ENCODE measurements at places on chromosomes 3 and 15.
A peak's percentile ranks its signal among the peaks of the same experiment; 100 is the strongest.

- peak; percentile 89 for DNase-seq
These were observed 60.2 kb upstream of the SLC4A7 start for GRCh38 chr3:27544372-27544865.

DNA sequence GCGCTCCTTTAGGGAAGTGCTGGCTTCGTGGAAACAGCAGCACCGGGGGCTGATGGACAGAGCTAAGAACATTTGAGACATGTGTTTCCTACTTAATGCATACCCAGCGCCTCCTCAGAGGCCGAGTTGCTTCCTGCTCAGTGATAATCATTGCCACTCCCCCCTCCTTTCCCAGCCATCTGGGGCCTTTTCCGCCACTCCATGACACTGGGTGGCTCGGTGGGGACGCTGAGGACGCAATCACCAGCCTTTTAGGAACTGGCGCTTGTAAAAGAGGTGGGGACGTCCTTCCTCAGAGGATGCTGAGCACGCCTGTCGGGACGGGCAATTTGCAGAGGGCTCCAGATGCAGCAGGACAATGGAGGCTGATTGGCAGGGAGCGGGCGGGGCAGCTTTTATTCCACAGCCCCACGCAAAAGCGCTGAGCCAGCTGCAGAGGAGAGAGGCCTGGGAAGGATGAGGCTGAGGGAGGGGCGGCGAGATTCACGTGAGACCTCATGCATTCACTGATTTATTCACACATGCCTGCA is 22.2 kb upstream of the IQSEC1 start:
- DNase-seq, result no peak

DNA sequence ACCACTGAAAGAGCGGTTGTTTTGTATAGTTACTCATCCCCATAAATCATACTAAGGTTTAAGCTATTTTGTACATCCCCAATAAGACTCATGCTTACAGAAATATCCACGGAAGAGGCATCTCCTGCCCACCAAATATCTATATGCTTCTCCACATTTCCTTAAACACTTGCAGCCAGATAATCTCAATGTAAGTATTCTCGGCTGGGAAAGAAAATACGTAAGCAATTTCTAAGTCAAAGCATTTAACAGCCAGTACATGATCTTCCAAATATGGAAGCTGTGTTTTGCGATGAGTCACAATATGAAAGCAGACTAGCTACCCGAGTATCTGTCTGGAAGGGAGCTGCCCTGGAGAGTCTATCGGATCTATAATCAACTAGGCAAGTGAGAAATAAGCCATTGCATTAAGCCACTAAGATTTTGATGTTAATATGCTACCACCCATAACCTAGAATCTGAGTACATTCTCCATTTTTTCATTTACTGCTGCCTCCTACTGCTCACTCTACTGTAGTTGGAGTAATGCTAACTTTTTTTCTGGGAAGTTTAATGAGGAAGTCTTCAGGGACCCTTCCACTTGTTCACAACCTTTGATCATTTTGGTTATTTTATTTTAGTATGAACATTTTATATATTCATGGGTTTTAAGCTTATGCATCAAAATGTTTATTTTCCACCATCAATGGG is 26.9 kb upstream of the ZMAT3 start:
- DNase-seq, result peak; percentile 59

DNA sequence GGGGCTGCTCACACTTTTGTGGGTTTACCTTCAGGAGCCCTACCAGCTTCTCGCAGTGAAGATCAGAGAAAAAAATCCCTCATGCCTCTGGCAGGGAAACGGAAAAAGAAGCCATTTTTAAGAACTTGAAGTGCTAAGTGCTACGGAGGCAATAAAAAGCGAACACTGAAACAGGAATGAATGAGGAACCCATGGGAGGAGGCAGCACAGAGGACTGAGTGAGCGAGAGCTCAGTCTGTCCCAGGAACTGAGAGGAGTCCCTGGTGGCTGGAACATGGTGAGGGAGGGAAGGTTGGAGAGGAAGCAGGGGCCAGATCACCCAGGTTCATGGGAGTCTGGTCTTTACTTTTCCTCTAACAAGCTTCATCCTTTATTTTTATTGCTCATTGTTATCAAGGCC is 228.1 kb upstream of the PROK2 start:
- no peak for DNase-seq

DNA sequence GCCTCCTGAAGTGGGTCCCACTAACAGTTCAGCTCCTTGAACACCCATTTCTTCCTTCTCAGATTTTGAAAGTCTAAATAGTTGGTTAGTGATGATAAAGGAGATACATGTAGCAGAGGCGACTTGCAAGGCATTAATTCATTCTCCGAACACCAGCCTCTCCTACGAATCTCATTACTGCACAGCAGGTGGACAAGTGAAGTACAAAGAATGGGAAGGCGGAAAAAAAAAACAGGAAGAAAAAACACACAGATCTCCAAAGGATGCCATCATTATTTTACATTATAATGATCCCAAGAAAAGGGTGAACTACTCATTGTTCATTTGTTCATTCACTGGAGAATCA is 276.5 kb downstream of the MAGI1 start:
- no peak for DNase-seq

Measured in foreskin keratinocyte (primary cell).